Eye (tissue), 1 donor: ENCODE measurements at places on chromosomes 12 and 14.

- DNase-seq = no peak
Observed at GRCh38 chr12:62722971-62723680, 211.8 kb downstream of the PPM1H start.

DNA sequence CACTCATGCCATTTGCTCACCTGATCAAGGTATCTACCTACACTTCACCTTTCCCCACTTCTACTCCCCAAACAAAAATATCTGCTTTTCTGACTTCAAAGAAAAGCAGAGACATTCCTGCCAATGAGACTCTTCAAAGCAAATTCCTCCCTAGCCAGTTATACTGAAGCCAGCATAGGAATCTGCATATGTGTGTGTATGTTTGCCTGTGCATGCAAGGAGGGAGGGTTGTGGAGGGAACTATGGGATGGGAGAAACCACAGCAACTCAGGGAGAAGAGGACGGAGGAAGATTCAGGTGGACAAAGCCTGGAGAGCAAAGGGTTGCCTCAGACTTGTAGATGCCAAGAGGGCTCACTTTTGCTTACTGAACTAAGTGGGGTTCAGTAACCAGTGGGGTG is 26.4 kb upstream of the VDR start:
- no peak for DNase-seq

- no peak for DNase-seq
Observed at GRCh38 chr12:44835641-44836379, 40.3 kb downstream of the NELL2 start.

GRCh38 chr14:50070230-50070629 is 46.1 kb downstream of the VCPKMT start:
- no peak for DNase-seq

DNA sequence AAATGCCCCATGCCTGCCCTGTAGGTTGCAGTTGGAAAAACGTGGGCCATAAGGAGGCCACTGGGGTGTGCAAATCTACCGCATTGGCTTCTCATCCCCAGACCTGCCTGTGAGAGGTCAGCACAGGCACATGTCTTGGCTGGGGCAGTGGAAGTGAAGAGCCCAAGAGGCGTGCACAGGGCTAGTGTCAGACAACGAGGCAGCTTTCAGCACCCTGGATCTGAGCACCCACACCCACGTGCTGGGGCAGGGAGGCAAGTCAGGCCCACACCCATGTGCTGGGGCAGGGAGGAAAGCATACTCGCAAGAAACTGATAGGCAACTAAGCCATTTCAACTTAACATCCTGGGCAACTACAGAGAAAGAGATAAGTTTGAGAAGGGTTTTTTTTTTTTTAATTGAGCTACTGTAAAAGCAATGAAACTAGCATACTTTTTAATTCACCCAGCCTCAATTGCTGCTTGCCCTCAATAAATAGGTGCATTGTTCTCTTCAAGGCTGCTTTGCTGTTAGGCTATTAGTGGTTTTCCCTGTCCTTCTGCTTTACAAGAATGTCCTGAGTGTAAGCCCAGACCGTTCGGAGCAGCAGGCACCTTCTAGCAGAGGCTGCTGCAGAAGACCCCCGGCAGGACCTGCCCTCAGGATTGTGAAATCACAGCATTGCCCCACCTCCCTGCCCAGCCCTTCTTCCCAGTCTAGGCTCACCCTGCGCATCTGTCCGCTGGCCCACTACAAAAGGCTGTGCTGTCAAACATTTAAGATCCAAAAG is 355.3 kb upstream of the FKBP4 start:
- DNase-seq = no peak

DNA sequence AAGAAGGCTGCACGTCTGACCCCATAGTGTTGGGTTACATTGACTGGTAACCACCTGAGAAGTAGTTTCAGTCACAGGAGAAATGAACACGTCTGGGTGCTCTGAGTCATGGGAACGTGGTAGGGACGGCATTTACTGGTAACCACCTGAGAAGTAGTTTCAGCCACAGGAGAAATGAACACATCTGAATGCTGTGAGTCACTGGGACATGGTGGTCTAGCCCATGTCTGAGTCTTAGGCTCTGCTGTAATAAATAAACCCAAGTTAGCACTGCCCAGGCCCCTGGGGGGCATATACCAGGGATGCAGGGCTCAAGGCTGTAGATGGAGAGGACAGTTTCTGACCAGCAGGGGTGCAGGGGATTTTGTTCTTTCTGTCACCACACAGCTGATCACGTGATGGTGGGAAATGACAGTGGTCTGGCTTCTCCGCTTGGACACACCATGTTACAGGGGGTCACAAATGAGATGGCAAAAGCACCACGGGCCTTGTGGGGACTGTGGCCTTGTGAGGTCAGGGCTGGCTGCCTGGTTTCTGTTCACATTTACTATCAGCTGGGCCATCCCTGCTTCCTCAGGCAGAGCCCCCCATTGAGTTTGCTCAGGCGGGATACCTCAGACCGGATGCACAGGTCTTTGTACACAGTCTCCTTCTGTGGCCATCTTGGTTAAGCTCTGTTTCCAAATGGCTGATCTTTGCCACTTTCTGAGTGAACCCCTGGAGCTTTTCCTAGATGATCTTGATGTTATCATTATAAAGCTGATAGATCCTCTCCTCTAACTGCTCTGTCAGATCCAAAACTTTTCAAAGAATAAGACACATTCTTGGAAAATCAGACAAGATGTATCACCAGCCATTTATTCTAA is 9.8 kb upstream of the C12orf42 start:
- no peak for DNase-seq

- peak; percentile 38 for DNase-seq
Observed at GRCh38 chr12:26633591-26634210, 199.3 kb downstream of the ITPR2 start.

- DNase-seq = no peak
Observed at GRCh38 chr14:65753061-65753460, 340.5 kb downstream of the FUT8 start.
